RPMI7951 (cell line): ENCODE measurements at places on chromosomes 11 and 22. TPM values are rescaled to one million over a fixed set of nuclear protein-coding genes. Genes with fewer than 3 reads are reported as not detected.

Gene SOX10
- total RNA-seq: 3.0 and 3.2 TPM in 2 replicates

DNA sequence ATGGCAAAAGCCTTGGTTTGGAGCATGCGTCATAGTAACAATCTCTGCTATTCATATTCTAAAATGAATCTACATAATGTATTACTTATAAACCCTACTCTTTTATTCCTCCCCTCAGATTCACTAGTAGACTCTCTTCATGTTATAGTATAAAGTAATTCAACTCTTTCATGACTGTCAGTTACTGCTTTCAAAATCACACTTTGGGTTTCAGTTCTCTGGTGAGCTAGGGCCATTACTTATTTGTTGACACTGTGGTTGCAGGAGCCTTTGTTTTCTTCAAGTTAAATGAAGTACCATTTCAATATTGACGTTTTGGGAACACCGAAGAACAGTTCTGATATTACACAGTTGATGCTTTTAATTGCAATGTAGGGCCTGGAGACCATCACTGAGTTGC, 378.4 kb downstream of the DDX10 start:
- no peak for DNase-seq

DNA sequence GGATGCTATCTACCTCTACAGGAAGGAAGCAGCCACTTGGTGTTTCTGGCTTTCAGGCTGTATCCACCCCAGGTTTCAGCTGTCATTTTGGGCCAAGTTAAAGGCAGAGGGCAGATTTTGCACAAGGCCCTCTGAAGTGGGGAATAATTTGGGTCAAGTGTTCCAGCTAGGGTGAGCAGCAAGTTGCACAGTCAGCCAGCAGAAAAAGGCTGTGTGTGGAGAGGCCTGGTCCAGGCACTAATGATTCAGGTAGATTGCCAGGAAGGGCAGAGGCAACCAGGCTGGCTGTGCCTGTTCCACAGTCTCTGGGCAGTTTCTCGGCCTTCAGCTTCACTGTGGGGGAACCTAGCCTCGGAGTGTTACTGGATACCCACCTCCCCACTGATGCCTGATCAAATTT, 8.6 kb upstream of the ELF5 start:
- DNase-seq: no peak

DNA sequence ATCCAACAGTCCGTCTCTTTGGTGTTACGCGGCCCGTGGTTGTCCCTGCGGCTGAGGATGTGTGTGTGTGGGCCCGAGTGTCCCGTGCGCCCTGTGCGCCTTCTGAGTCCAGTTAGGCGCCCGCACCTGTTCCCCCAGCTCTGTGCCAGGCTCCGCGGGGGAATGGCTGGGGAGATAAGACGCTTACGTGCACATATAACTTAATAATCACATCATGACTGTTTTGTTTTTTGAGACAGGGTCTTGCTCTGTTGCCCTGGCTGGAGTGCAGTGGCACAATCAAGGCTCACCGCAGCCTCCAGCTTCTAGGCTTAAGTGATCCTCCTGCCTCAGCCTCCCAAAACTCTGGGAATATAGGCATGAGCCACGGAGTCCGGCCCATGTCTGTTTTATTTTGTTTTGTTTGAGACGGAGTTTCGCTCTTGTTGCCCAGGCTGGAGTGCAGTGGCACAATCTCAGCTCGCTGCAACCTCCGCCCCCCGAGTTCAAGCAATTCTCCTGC, 817 bp downstream of the ARL2 start:
- no peak for DNase-seq

DNA sequence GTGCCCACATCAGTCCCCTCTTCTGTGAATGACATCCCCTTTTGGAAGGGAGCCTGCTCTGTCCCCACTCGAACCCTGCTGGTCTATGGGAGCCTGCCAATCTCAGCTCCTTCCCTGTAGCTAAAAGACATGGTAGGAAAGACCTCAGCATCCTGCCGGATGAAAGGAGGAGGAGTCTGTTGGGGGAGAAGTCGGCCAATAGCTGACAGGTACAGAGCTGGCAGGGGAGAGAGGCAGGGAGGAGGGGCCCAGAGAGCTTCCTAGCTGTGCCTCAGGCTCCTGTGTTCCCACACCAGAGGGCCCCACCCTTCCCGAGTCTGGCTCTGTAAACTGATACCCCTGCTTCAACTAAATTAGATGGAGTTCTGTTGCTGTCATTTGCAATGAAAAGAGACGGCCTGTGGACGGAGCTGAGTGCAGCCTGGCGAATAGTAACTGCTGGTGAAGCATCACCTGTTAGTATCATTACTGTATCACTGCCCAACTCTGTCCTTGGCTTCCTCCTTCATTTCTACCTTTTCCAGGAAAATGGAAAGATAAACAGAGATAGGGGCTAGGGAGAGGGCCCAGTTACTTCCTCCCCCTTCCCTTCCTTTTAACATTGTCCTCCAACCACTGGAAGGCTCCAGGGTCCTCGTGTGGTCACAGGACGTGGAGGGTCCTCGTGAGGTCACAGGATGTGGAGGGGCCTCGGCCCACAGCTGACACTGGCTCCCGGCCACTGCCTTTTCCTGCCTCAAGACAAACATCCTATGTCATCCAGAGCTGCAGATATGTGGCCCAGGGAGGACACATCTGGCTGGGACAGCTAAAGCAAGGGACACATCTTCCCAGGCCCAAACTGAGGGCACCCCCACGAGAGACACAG, 15.1 kb downstream of the FXYD6 start:
- DNase-seq: peak; percentile 21

- DNase-seq: no peak
Observed at GRCh38 chr11:37574361-37574760, 976.3 kb upstream of the RAG2 start.

Gene CNIH2
- total RNA-seq: 6.0 and 9.3 TPM in 2 replicates

- no peak for DNase-seq
Observed at GRCh38 chr22:40367342-40367741, 3.1 kb upstream of the SGSM3 start.

DNA sequence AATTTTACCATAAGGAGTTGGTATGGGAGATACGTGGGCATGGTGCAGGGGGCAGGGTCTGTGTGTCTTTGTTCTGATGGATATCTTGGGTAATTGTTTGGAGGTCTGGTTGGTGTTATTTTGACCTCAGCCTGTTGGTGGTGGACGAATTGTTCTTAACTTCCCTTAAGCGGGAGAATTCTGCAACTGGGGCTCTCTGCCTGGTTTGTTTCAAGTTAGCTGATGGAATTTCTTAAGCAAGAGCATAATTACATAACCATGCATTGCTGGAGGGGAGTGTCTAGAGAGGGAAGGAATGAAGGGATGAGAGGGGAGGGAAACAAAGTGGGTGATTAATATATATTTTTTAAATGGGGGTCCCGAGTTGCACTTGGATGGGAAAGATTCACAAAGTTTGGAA, 908.5 kb upstream of the RAG2 start:
- no peak for DNase-seq

- no peak for DNase-seq
Observed at GRCh38 chr11:34333787-34334186, 24.0 kb downstream of the ABTB2 start.

DNA sequence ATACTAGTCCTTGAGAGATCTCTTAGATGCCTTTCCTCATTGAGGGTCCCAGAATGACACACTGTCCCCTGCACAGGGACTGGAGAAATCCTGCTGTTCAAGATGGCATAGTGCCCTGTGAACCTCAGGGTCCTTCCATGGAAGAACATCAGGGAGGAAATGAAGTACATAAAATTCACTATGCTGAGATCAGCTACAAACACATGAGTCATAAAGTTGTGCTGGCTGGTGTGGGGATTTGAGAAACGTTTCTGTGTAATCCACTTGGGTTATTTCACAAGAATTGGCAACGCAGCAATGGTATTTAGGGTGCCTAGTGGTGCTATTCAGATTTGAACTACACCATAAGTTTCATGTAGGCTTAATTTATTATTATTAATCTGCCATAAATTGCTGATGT, 174.4 kb downstream of the MAML2 start:
- DNase-seq: peak; percentile 83
